ENCODE measurements at places on chromosomes 7 and 10.

GRCh38 chr7:44720301-44720700 is 28.3 kb upstream of the ZMIZ2 start:
- no peak for DNase-seq

- peak; percentile 65 for DNase-seq
These were observed 20.9 kb upstream of the KLF6 start for GRCh38 chr10:3805791-3806461.

- no peak for DNase-seq
These were observed 124.2 kb downstream of the PPP1R3A start for GRCh38 chr7:113794573-113794972.

DNA sequence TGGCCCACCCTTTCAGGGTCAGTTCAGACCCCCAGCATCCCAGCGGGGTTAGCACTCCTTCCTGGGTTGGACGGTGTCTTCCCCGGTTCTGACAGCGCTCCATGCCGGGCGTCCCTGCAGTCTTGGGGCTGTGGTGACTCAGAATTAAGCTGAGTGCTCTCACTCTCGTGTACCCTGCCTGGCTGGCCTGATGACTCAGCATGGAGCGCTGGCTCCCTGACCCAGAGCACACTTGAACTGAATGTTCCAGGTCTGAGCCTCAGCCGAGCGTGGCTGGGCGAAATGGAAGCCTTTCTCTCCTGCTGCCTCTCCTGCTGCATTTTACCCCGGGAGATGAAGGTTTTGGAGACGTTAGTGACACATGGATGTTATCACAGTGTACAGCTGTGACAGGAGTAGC is 7.1 kb downstream of the BAG3 start:
- no peak for DNase-seq

GRCh38 chr7:45179666-45180065 is 22.1 kb downstream of the RAMP3 start:
- no peak for DNase-seq
